Trophoblast cell (in vitro differentiated cells and primary cell): ENCODE measurements at places on chromosomes 5 and 9.

GRCh38 chr5:37575541-37576489 lies 196.7 kb downstream of the WDR70 start:
- DNase-seq, result no peak

- no peak for DNase-seq
These were observed 375.7 kb upstream of the CCNH start for GRCh38 chr5:87788416-87788815.

DNA sequence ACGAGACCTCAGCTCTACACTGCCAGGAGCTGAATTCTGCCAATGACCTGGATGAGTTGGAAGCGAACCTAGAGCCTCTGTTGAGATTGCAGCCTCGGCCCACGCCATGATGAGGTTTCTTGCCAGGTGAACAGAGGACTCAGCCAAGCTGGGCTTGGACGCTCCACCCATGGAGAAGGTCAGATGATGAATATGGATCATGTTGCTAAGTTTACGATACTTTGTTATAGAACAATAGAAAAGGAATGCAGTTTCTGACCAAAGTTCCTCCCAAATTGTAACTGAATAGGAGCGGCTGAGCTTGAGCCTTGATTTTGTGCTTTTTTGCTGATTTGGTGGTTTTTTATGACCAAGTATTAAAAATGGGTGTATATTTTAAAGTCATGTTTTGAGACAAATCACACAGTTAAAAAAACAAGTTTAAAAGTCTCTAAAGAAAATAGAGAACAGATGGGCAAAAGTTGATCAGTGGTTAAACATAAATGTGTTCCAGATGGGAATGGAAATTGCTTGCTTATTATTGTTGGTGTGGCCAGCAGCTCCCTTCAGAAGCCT lies 32.9 kb downstream of the ROPN1L start:
- no peak for DNase-seq

- no peak for DNase-seq
These were observed 566.4 kb upstream of the CCNG1 start for GRCh38 chr5:162870966-162871365.

- DNase-seq, result peak; percentile 14
These were observed 199.2 kb downstream of the TRIO start for GRCh38 chr5:14342306-14342705.

GRCh38 chr9:76911971-76912370 lies 6.1 kb upstream of the PRUNE2 start:
- DNase-seq, result no peak

GRCh38 chr9:20646656-20647055 lies 24.4 kb upstream of the MLLT3 start:
- no peak for DNase-seq

DNA sequence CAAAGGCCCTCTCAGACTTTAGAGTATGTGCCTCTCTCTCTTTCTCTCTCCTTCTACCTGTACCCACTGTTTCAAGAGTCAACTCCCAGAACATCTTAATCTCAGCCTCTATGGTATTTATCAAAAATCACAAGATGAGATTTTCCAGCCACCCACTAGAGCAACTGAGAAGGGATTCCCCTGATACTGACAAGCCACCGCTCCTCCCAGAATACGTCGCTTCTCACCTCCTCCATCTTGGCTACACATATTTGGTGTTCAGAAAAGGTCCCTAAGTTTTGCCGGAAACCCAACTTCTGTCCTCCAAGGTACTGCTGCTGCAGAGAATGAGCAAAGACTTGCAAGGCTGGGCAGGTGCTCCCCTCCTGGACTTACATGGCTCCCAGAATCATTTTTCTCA lies 6.1 kb downstream of the GARIN3 start:
- DNase-seq, result no peak

- no peak for DNase-seq
These were observed 14.7 kb downstream of the FOCAD start for GRCh38 chr9:20698782-20699181.

DNA sequence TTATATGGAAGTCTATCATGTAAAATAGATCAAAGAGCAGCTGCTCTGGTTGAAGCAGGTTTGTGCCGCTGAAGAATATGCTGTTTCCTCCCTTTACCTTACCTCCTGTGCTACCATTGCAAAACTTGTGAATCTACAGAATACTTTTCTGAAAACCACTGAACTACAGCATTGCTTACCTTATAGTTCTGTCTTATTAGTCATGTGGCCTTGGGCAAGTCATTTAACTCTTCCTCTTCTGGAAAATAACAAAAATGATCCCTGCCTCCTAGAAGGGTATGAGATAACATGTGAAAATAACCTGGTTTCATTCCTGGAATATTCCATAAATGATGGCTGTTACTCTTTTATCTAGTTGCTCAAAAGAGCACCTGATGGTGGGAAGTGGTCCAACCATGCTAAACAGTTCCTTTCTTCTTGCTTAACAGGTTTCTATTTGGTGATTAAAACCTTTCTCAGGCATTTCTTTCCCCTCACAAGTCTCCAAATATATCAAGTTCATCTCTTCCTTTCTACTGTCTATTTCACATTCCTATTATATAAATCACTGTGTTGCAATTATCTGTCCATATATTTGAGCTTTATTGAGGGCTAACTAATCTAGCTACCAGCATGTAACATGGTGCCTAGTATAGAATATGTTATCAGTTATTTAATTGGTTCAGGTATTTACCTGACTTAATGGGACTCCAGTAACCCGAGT lies 15.0 kb downstream of the TRIM32 start:
- peak; percentile 98 for DNase-seq

- peak; percentile 40 for DNase-seq
These were observed 545.3 kb downstream of the PDE4D start for GRCh38 chr5:59348189-59348588.

DNA sequence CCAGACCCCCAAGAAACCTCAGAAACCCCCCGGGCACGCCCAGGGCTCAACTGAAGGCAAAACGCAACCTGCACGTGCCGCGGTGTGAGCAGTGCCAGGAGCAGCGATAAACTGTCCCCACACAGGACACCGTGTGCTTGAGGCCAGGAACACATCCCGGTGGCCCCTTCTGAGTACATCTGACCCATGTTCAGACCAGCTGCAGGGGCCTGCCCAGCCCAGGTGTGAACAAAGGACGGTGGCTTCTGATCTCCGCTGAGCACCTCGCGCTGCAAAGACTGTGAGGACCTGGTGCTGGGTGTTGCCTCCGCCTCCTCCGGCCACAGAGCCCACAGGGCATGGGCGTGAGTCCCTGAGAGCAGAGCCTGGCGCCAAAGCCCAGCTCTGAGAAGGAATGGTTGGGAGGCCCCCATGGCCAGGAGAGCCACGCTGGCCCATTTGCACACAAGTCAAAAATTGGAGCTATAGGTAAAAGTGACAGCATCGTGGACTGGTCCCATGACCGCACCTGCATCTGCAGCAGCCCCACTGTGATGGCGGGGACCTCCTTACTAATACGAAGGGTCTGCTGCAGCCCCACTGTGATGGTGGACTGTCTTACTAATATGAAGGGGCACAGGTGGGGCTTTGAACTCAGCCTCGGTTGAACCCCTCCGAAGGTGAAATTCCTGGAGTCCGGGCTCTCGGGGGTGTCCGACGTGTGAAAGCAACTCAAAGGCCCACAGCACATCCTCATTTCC lies 31.5 kb downstream of the NDUFS6 start:
- no peak for DNase-seq

GRCh38 chr9:125125523-125125922 lies 17.8 kb downstream of the SCAI start:
- no peak for DNase-seq

DNA sequence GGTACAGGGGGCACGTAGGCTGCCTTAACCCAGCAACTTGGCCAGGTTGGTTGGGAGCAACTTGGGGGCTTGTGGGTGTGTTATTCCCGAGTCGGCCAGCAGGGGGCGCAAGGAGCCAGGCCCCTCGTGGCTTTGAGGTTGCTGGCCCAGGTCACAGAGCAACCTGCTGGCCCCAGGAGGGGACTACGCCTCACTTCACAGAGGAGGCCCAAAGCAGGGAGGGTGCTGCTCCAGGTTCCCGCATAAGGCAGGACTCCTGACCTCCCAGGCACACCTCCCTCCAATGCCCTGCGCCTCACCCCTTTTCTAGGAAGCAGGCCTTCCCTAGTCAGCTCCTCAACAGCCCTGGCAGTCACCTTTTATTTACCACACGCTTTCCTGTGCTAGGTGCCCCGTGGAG lies 18.1 kb downstream of the KYAT1 start:
- DNase-seq, result peak; percentile 84

DNA sequence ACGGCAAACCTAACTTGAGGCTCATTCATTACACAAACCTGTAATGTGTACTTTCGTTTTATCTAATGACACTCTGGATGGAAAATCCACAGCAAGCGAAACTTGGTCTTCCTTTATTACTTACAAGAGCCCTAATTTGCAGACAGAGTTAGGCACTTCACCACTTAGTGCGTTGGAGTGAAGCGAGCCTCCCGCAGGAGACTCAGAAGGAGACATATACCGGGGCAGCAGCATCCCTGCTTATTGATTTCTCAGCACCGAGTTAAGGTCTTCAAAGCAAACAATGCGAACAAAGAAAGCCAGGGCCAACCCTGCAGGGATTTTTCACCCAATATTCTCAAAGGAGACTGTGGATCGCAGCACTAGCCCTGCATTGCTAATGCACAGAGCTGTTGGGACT lies 28.6 kb downstream of the LSM11 start:
- DNase-seq, result no peak
